ENCODE measurements at places on chromosomes 1 and 21.

DNA sequence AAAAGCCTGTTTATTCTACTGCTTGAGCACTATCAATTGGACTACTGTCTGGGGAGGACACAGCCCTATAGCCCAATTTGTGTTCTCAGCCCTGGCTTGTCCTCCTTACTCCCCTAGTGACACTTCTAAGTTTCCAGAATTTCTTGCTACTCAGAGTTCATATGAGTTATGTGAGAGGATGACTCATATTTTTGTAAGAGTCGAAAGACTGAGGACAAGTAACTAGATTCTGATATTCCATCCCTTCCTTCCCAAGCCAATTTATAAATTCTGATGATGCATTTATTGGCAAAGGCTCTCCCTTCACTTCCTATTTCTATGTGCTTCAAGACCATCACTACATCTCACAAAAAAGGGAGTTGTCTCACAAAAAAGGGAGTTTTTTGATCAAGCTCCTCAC lies 422.2 kb upstream of the DEPDC1 start:
- DNase-seq: no peak

DNA sequence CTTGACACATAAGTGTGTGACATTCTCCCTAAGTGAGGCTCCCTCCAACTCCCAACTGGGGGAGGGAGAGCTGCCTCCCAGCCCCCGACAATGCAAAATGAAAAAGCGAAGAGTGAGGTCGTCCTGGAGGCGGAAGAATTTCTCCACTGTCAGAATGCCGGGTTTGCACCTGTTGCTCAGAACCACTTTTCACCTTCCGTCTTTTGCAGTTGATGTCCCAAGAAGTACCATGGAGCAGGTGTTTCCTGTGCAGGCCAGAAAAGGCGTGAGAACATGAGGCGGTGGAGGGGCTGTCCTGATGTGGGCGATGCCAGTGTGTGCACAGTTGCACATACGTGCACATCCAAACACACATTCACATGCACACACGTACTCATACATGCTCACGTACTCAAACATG lies 158.6 kb upstream of the AJAP1 start:
- DNase-seq: no peak

DNA sequence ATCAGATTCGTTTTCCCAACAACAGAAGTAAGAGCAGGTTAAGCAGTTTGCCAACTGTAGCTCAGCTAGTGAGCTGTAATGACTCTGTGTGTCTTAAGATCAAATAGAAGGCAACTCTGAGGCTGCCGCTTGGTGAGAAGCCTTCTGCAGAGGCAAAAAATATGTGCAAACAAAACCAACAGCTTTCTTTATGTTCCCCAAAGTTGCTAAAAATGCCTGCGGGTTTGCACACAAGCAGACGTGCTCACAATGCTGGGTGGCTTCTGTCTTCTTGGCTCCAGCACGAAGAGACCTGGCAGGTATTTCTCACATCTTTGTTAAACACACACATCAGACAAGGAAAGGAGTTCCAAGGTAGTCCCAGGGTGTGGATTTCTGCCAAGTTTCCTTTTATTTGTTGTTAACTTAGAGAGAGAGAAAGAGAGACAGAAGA lies 158.9 kb upstream of the JUN start:
- DNase-seq: no peak

DNA sequence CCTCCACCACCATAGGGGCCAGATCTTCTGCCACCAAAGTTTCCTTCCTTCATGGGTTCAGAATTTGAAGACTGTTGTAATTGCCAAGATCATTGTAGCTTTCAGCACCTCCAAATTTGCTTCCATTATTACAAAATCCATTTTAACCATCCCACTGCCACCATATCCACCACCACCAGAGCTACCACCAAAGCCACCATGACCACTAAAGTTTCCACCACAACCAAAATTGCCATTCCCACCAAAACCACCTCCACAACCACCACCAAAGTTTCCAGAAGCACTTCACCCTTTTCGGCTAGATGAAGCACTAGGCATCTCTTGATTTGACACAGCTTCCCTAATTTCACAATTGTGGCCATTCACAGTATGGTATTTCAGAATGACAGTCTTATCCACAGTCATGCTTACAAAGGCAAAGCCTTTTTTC lies 45.2 kb downstream of the SLC30A7 start:
- no peak for DNase-seq

DNA sequence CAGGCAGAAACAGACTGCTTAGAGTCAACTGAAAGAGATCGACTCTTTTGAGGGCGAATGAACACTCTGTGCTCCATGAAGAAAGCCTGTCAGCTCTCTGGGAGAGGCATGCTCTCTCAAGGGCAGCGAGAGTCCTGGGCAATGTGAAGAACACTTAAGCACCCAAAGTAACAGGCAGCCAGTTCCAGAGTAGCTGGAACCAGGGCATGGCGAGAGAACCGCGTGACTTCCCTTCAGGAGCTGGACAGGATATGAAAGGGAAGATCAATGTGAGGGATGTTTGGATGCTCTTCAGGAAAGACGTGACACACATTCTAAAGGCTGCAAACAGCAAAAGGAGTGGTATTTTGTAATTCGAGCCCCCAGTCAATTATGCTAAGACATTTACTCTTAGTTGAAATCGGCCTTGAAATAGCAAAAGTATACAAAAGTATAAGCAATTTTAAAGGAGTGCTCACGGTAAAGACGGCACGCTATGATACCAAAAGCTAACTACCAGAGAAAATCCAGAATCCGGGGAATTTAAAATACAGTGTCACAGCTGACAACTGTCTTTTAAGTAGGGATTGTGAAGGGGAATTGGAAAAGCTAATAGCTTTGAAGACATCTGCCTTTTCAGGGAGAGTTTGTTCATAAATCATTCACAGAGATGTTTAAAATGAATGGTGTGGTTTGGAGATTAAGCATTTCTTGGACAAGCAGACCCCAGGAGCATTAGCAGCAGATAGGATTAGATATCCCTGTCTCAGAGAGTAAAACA lies 20.8 kb downstream of the ADAMTS5 start:
- no peak for DNase-seq

DNA sequence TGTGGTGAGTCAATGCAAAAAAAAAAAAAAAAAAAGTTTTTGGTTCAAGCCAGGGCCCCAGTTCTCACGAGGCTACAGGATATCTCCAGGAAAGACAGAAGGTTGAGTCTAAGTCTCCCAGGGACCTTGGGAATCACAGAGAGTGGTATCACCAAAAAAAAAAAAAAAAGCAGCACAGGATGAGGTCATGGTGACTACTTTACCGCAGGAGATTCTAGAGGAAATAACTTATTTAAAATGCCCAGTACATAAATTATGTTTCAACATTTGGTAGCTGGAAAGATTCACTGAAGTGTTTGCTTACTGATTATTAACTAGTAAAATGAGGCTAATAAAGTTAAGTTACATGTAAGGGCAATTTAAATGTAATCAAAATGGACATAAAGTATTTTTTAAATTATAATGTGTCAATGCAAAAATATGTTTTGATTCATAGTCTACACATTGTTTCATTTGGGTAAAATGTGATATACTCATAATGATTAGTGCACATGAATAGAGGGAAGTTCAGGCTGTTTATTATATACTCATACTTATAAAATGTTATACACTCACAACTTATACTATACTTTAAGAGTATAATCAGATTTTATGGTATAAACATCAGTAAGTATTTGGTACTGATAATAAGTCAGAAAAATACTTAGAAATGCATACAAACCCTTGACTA lies 84.1 kb downstream of the PLPPR5 start:
- no peak for DNase-seq

DNA sequence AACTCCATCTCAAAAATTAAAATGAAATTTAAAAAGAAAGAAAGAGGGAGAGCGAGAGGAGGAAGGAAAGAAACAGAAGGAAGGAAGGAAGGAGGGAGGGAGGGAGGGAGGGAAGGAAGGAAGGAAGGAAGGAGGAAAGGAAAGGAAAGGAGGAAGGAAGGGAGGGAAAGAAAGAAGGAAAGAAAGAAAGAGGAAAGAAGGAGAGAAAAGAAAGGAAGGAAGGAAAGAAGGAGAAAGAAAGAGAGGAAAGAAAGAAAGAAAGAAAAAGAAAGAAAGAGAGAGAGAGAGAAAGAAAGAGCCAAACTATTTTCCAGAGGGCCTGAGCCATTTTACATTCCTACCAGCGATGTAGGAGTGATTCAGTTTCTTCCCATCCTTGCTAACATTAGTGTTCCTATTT lies 364.0 kb downstream of the RGS7 start:
- no peak for DNase-seq

DNA sequence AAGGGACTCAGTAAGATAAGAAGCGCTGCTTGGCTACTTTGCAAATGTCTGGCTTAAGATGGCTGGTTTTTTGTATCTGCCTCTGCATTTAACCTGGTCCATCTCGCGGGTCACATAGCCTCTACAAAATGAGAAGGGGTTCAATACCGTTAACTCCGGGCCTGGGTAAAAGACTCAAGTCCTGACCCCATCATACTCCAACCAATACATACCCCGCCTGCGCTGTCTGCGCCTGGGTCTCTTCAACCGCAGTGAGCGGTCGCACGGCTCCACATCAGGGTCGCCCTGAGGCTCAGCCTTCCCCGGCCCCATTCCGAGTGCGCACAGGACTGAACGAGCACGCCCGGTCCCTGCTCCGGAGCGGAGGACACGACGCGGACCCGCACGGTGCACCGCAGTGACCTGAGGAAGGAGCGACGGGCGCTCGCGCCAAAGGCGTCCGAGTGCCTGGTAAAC lies 558 bp upstream of the PGD start:
- no peak for DNase-seq

DNA sequence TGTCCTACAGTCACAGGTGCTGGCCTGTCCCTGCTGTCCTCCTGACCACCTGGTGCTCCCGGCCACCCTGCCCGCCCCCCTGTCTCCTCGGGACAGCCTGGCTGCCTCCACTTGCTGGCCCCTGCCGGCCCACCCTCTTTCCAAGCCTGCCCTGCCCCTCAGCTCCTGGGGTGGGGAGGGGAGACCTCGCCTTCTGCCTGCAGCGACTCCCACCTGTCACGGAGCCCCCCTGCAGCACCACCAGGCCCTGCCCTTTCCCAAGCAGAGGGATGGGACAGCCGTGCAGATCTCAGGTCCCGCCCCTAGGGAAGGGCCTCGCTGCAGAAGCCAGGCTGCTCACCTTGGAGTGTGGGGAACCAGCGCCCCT lies 7.5 kb downstream of the LRRC3 start:
- DNase-seq: no peak

DNA sequence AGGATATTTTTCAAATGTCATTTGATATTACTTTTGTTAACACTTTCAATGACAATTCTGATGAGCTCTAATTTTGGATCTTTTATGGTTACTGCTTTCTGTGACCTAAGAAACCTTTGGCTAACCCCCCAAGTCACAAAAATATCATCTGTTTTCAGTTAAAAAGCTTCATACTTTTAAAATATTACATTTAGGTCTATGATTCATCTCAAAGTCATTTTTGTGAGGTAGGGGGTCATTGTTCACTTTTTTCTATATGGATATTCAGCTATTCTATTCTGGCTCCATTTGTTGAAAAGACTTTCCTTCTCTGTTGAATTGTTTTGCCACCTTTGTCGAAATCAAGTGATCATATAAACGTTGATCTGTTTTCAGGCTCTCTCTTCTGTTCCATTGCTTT lies 44.8 kb downstream of the UCHL5 start:
- DNase-seq: no peak

DNA sequence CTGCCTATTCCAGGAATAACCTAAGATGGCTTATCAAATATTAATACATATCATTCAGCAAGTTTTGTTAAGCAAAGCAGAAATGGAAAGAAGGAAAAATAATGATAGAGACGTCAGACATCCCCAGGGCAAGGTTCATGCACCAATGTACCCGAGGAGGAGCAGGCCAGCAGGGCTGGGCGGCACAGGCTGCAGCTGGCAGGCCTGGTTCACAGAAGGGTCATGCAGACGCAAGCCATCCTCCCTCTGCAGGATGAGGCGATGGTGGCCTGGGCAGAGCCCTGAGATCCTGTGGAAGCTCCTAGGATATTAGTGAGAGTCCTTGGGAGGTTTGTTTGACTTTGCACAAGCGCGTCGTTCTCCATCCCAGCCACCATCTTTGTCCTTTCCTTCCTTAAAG lies 30.0 kb downstream of the BATF3 start:
- no peak for DNase-seq

DNA sequence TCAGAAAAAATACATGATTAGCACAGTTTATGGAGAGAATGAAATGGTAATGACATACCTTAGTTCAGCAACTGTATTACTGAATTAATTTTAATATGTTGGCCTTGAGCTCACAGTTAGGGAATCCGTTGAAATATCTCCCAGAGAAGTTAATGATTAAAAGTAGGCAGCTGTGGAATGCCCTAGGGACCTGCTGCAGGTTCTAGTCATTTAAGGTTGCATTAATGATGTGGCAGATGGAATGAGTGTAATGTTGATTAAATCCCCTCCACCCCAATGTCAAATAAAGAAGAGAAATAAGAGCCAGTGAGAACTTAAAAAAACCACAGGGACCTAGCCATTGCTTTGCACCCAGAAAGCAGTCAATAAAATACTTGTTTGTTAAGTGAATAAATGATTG lies 40.3 kb upstream of the TRIM45 start:
- no peak for DNase-seq

DNA sequence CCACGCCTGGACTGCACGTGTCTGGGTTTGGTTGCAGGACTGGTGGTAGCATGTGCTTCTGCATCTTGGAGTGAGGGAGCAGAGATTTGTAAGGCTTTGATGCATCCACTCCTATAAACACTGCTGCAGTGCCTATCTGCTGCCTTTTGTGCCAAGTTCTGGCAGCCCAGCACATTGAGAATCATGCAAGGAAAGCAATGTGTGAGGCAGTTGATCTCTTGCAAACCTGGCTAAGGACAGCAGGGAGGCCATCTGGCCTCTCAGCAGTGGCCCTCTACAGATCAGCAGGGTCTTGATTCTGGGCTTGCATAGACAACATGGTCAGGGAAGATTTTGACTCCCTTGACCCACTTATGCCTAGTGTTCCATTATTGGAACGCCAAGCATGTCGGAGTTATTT lies 81.2 kb upstream of the COA6 start:
- DNase-seq: no peak

DNA sequence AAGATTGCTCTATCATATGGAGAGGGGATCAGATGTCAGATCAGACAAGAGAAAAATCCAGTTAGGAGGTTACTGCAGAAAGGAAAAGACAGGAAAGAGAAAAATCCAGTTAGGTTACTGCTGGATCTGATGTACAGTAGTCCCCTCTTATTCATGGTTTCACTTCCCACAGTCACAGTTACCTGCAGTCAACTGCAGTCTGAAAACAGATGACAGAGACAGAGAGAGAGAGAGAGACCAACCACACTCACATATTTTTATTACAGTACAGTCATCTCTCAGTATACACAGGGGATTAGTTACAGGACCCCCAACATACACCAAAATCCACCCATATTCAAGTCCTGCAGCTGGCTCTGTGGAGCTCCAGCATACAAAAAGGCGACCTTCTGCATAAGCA lies 29.3 kb downstream of the NUP133 start:
- no peak for DNase-seq

- no peak for DNase-seq
Measured at GRCh38 chr1:47894410-47895278, 102.5 kb downstream of the TRABD2B start.

GRCh38 chr1:40232444-40232843 lies 15.3 kb upstream of the TMCO2 start:
- DNase-seq: no peak

GRCh38 chr1:156081917-156082308 lies 352 bp downstream of the MEX3A start:
- no peak for DNase-seq

Measured in stimulated activated CD4-positive, alpha-beta T cell treated with anti-CD3 and anti-CD28 coated beads, Interleukin-15, amount 100 ng/mL, for 1 hour (primary cell).